Neuronal stem cell (in vitro differentiated cells): ENCODE measurements at places on chromosomes 5 and 9.

DNA sequence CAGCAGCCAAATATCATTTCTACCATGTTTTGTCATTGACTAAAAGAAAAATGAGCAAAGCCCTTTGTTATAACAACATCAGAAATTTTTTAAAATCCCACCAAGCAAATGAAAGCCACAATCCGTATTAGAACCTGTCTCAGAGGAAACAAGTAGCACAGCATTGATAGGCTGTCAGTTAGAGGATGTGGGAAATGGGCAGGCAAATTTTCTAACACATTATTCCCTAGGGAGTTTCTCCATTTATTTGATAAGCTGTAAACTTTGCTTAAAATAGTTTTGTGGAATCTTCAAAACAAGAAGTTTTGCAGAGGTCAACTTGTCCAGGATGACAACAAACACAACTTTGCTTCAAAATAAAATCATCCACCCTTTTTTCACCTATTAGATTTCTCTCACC lies 53.6 kb upstream of the APC start:
- no peak overlapping the region for H3K4me3 ChIP-seq
- no peak for DNase-seq
- no peaks in the 10 kb centered on the region for H3K36me3 ChIP-seq
- peaks cover 10% of the 10 kb centered on the region for H3K4me1 ChIP-seq

DNA sequence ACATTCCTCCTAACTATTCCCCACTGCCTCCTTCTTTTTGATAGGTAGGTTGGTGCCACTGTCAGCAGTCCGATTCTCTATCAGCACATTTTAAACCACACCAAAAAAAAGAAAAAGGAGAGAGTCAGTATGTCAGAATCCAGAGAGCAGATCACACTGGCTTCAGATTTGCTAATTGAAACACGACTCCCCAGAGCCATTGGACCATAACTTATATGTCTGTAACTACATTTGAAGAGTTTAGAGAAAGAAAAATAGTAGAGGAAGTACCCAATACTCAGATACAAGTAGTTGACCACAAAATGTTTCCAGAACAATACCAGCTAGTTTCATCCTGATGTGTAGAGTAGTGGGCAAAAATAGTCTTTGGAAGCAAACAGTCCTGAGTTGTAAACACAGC lies 216.6 kb downstream of the NR2F1-AS1 start:
- DNase-seq, result no peak
- no peaks in the 10 kb centered on the region for H3K4me1 ChIP-seq
- no peak overlapping the region for H3K4me3 ChIP-seq
- no peaks in the 10 kb centered on the region for H3K27me3 ChIP-seq
- H3K27ac ChIP-seq, result no peak overlapping the region
- H3K36me3 ChIP-seq, result no peaks in the 10 kb centered on the region

GRCh38 chr9:15300218-15300617 lies 6.8 kb downstream of the TTC39B start:
- no peak overlapping the region for H3K4me3 ChIP-seq
- H3K36me3 ChIP-seq, result peaks cover 1% of the 10 kb centered on the region
- H3K27me3 ChIP-seq, result no peaks in the 10 kb centered on the region
- H3K4me1 ChIP-seq, result peaks cover 2% of the 10 kb centered on the region

DNA sequence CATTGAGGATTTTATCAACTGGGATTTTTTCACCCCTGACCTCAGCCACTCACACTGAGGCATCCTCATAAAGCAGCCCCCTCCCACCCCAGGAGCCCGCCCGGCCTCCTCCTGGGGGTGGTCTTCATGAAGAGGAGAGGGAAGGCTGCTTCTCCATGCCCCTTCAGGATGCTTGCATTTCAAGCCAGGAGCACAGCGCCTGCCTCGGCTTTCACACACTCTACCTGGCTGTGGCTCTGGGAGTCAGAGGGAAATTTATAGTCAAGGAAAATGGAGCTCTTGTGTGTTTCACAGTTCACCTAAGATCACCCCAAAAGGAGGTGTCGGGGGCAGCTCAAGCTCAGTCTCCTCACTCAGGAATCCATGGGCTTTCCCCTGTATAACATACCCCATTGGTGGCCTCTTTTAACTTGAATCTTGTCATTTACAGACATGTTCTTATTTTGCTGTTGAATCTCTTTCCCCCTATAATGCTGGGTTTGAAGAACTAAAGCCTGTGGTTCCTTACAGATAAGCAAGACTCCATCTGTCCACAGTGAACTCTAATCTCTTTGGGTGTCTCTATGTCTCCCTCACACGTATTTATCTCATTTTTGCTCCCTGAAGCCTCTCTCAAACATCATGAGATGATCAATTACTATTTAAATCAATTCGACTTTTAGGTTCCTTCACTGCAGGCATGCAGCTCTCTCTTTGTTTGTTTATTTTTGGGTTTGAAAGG lies 22.6 kb upstream of the IQGAP2 start:
- DNase-seq, result no peak
- no peaks in the 10 kb centered on the region for H3K27me3 ChIP-seq
- no peak overlapping the region for H3K4me3 ChIP-seq
- H3K27ac ChIP-seq, result no peak overlapping the region
- peaks cover 9% of the 10 kb centered on the region for H3K4me1 ChIP-seq

DNA sequence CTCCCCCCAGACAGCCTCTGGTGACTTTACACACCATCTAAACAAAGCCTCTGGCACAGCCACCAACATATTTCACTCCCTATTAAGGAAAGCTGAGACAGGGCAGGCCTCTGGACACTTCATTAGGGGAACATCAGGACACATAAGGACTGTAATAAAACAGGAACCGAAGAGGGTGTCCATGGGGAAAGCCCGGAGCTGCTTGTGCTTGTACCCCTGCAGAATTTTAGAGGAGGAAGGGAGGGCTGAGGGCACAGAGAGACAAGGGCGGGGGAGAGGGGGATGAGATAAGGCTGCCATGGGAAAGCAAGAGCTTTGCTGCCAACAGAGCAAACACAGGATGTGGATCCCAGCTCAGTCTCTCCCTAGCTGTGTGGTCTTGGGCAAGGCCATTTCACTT lies 138.4 kb downstream of the ASTN2 start:
- H3K27ac ChIP-seq, result no peak overlapping the region
- no peaks in the 10 kb centered on the region for H3K36me3 ChIP-seq
- DNase-seq, result no peak
- H3K4me1 ChIP-seq, result no peaks in the 10 kb centered on the region
- H3K27me3 ChIP-seq, result no peaks in the 10 kb centered on the region

DNA sequence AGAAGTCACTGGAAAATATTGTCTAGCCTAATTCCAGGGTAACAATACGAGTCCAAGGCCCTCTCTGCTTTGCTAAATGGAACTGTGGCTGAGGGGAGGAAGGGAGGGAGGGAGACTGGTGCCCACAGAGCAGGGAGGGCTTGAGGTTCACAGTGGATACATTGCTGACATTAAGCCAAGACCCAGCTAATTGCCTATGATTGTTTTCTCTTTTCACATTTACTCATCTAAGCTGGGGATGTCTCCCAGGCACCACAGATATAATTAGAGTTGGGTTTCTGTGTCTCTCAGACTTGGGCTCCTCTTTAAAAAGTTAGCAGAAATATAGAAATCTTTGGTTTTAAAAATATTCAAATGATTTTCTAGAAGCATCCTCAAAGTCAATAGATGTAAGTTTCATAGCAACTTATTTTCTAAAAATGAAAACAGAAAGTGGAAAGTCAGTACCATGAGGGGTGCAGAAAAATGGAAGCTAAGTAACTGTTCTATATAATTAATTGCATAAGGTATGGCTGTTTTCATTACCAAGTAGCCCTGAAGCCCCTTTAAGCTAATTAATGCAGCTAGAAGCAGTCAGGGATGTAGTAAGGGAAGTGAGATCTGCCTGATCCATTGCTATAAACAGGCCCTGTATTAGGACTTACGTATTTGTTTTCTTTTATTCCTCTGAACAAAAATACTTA lies 259.8 kb downstream of the NDUFS4 start:
- H3K4me1 ChIP-seq, result no peaks in the 10 kb centered on the region
- H3K27ac ChIP-seq, result no peak overlapping the region
- no peaks in the 10 kb centered on the region for H3K27me3 ChIP-seq
- H3K36me3 ChIP-seq, result no peaks in the 10 kb centered on the region
- H3K4me3 ChIP-seq, result no peak overlapping the region

GRCh38 chr5:127227881-127228280 lies 62.7 kb upstream of the MEGF10 start:
- DNase-seq, result no peak
- no peak overlapping the region for H3K4me3 ChIP-seq
- H3K4me1 ChIP-seq, result no peaks in the 10 kb centered on the region
- no peak overlapping the region for H3K27ac ChIP-seq
- H3K36me3 ChIP-seq, result no peaks in the 10 kb centered on the region

DNA sequence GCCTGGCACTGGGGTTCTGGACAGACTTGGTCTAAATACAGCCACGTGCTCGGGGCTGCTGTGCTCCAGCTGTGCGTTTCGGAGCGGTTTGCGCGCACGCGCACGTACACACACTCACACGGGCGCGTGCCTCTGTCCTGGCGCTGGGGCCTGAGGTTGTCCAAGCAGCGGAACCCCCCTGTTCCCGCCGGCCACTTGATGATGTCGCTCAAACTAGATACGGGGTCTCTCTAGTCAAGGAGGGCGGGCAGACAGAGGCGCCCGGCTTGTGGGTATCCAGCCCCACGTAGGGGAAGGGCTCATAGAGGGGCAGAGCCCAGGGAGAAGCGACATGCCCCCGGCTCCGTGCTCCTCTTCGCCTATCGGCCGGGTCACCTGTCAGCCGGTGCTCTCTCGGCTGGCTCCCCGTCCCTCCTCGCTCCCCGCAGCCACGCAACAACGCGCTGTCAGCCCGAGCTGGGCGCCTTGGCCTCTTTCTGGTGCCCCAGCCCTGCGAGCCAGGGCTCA lies 8.9 kb downstream of the NR2F1-AS1 start:
- peaks cover 45% of the 10 kb centered on the region for H3K27me3 ChIP-seq
- H3K27ac ChIP-seq, result no peak overlapping the region
- peak overlapping the region; percentile 77 for H3K4me3 ChIP-seq
- peaks cover 48% of the 10 kb centered on the region for H3K4me1 ChIP-seq
- DNase-seq, result no peak

- H3K36me3 ChIP-seq, result no peaks in the 10 kb centered on the region
These were observed 12.9 kb upstream of the SLCO6A1 start for GRCh38 chr5:102511666-102512065.

GRCh38 chr9:136855461-136856078 lies 3.4 kb downstream of the MAMDC4 start:
- DNase-seq, result no peak
- peaks cover 14% of the 10 kb centered on the region for H3K36me3 ChIP-seq
- no peaks in the 10 kb centered on the region for H3K27me3 ChIP-seq
- no peak overlapping the region for H3K27ac ChIP-seq

DNA sequence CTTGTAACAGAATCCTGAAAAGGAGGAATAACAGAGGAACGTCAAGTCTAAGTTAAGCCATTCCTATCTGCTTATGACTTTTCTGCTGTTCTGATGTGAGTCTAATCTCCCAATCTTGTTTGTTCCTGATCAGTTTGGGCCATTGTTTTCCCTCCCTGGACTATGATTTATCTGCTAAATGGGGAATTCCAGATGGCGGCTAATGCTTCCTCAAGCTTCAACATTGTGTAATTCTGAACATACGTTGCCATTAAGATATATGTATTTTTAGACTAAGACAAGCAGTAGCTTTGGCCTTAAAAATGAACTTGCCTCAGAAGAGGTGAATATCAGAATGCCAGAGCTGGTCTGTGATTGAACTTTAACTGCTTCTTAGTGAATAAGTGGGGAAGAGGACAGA lies 142.7 kb downstream of the PRKACG start:
- no peaks in the 10 kb centered on the region for H3K27me3 ChIP-seq
- no peak overlapping the region for H3K27ac ChIP-seq
- no peak for DNase-seq
- peaks cover 21% of the 10 kb centered on the region for H3K36me3 ChIP-seq

DNA sequence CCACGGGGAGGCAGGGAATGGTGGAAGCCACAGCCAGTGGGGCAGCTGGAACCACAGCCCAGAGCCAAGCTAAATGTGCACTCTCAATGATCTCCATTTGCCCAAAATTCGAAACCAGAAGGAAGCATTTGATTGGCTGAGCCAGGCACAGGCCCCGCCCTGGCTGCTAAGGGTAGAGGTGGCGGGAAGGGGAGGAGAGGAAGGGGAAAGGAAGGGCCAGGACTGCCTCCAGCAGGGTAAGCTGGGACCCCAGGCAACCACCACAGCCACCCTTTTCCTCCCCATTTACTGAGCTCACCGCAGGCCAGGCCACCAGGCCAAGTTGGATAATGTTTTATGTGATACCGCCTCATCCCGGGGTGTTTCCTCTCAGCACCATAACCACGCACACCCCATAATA lies 100.3 kb upstream of the RAPGEF1 start:
- peaks cover 45% of the 10 kb centered on the region for H3K27me3 ChIP-seq
- H3K36me3 ChIP-seq, result no peaks in the 10 kb centered on the region
- no peak for DNase-seq
- H3K4me1 ChIP-seq, result peaks cover 17% of the 10 kb centered on the region
- H3K4me3 ChIP-seq, result no peak overlapping the region

DNA sequence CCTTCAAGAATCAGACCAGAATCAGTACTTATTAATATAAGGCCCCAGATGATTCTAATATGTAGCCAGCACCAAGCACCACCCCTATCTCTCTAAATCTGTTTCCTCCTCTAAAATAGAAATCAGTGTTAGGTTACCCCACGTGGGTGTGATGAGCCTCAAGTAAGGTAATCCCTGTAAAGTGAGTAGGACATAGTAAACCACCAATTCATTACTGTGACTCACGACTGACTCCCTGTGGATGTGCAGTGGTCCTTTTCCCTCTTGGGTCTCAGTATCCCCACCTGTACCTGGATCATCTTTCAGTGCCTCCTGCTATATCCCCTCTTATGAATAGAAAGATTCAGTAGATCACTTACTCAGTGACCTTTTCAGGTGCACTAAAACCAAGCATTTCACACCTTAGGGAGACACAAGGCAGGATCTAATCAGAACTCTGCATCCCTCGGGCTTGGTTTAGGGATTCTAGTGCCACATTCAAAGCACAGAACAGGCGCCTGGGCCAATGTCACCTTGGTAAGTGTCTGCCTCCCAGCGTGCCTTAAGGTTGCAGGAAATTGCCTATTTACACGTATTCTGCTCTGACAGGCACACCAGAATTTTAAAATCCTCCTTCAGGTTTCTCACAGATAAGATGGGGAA lies 12.2 kb upstream of the ALDH1B1 start:
- peaks cover 9% of the 10 kb centered on the region for H3K27me3 ChIP-seq
- H3K4me3 ChIP-seq, result no peak overlapping the region
- H3K27ac ChIP-seq, result peak overlapping the region; percentile 68
- peaks cover 29% of the 10 kb centered on the region for H3K4me1 ChIP-seq

DNA sequence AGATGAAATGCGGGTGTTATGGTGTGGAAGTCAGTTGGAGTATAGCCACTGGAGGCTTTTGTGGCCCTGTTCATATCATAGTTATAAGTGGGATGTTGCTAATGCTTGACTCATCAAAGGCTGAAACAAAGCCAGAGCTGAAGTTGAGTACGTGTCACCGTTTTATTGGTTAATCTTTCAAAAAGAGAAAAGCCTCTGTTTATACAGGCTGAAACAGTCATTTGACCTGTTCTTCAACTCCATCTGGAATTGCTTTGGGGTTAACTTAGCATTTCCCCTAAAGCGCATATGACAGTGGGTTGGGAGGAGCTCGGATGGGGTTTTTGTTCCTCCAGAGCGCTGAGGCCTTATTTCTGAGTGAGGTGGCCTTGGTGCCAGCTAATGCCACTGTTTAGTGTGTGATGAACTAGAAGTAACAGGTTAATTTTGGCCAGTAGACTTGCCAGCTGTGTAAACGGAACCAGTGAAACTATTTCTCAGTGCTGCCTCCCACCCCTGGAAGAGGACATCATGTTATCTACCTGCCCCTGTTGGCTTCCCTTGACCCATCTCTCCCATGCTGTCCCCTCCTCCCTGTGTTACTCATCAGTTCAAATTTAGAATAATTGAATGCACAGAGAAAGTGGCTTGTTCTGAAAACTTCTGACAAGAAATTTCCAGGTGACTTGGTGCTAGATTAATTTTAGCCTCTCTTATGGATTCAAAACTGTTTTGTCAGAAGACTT lies 34.2 kb downstream of the MTAP start:
- no peaks in the 10 kb centered on the region for H3K4me1 ChIP-seq
- H3K36me3 ChIP-seq, result peaks cover 42% of the 10 kb centered on the region
- H3K27me3 ChIP-seq, result no peaks in the 10 kb centered on the region
- no peak for DNase-seq
- H3K27ac ChIP-seq, result no peak overlapping the region
- no peak overlapping the region for H3K4me3 ChIP-seq
